ENCODE measurements at places on chromosomes 5 and 9.

- DNase-seq: no peak
These were observed 90.1 kb downstream of the RFX3 start for GRCh38 chr9:3435732-3436131.

DNA sequence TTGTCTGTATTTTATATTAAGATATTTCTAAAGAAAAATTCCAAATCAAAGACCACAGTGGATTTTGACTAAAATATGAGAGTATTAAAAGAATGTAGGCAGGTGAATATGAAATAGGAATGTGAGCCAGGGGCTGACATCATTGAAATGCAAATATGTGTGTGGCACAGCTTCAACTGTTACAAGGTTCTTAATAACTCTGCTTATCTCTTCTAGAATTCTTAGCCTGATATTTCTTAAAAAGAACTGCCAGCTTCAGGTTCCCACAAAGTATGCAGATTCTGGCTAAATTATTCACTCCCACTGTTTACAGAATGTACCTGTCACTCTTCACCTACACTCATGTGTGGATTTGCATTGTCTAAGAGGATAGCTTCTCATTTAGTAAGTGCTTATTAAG, 274.4 kb downstream of the DIRAS2 start:
- DNase-seq: no peak

GRCh38 chr5:179805529-179806249, 977 bp downstream of the MGAT4B start:
- DNase-seq: no peak

- no peak for DNase-seq
These were observed 74.3 kb downstream of the PRDM6 start for GRCh38 chr5:123163225-123163876.

DNA sequence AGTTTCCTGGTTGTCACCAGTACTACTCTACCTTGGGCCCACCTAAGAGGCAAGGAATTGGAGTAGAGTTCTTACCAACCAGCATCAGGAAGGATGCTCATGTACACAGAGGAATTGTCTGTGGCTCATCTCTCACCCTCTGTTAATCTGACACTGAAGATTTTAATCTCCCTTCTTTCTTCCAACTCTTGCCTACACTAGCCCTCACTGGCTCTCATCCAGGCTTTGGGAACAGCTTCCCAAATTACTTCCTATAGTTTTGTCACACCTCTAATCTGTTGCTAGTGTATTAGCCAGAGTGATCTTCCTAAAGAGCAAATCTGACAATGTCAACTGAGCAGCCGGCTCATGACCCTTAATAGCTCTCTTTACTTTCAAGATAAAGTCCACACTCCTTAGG, 218.7 kb upstream of the TRIM32 start:
- DNase-seq: no peak

DNA sequence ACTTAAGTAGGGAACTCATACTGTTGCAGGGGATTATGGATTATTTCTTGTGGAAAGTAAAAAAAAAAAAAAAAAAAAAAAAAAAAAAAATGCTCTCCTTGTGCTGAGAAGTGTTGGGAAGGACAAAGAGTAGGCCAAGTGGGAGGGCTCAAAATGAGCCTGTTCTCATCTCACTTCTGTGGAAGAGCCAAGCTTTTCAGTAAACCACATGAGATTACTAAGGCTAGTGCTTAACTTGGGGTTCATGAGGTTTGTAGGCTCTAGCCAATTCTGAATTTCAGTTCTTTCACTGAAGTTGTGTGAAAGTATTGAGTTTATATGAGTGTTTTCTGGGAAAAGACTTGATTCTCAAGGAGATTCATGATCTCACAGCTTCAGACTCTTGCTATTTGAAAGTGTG, 23.0 kb upstream of the CEP78 start:
- DNase-seq: no peak

GRCh38 chr9:137860361-137860760, 17.2 kb upstream of the CACNA1B start:
- no peak for DNase-seq

DNA sequence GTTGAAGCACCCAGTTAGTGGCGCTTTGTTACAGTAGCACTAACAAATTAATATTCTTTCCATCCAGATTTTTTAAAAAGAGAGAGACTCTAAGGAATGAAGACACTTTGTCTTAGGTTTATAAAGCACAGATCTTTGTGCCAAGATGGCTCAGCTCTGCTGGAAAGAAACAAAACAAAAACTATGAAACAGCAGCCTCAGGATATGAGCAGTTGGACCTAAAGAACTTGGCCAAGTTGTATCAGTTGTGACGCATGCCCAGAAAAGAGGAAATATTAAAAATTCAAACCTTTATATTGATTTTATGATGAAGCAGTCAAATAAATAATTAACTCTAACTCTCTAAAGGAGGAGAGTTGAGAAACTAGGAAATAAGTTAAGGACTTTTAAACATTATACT, 427.2 kb downstream of the SPOCK1 start:
- DNase-seq: no peak

- DNase-seq: no peak
These were observed 505 bp downstream of the RPS14 start for GRCh38 chr5:150448952-150449516.

- DNase-seq: no peak
These were observed 26.4 kb upstream of the TOMM5 start for GRCh38 chr9:37618817-37619216.

DNA sequence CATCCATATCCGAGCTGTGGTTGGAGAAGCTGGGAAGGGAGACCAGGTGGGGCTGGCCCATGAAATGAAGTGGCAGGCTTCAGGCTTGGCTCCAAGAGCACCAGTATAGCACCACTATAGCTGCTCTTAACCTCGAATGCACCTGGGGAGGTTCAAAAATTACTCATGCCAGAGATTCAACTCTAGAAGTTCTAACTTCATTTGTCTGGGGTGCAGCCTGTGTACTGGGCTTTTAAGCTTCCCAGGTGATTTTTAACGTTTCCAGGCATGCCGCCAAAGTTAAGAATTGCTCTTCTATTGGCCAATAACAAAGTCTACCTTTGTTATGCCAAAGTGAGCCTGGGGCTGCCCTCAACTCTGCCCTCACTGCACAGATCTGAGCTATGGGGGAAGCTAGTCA, 458 bp downstream of the PRSS3 start:
- no peak for DNase-seq

All from NCI-H1417 treated with DMSO at 0.1 percent for 48 hours (cell line).